Stimulated activated CD4-positive, alpha-beta T cell treated with anti-CD3 and anti-CD28 coated beads, Interleukin-12 subunit alpha, Interleukin-12 subunit beta, amount 100 ng/mL, for 24 hours (primary cell): ENCODE measurements at places on chromosomes 12 and 14.
A peak's percentile ranks its signal among the peaks of the same experiment; 100 is the strongest.

DNA sequence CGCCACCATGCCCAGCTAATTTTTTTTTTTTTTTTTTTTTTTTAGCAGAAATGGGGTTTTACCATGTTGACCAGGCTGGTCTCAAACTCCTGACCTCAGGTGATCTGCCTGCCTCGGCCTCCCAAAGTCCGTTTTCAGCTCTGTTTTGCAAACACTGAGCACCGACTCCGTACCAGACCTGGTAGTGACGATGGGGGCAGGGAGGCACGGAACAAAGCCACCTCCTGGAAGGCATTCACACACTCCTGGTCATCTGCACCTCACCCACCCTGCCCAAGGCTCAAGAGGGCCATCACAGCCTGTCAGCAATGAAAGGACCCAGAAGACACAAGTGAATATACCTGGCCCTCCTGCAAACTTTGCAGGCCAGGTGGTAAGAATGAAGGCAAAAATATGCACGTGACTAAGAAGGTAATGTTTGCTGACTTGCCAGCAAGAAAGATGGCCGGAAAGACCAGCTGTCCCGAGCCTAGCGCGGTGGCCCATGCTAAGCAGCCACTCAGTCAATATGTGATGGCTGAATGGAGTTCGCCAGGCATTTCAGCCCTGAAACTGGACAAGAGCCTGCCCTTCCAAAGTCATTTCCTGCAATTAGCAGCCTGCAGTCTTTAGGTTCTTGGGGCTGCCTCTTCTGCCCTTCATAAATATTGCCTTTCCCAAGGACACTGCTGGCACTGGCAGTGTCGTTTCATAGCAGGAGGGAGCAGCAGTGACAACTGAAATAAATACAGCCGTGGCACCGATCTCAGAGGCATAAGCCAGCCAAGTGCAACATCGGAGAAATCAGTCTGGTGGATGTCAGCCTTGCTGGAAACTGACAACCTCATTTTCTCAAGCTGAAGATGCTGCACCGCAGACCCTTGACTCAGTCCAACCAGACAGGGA lies 17.6 kb downstream of the MMAB start:
- DNase-seq = no peak

DNA sequence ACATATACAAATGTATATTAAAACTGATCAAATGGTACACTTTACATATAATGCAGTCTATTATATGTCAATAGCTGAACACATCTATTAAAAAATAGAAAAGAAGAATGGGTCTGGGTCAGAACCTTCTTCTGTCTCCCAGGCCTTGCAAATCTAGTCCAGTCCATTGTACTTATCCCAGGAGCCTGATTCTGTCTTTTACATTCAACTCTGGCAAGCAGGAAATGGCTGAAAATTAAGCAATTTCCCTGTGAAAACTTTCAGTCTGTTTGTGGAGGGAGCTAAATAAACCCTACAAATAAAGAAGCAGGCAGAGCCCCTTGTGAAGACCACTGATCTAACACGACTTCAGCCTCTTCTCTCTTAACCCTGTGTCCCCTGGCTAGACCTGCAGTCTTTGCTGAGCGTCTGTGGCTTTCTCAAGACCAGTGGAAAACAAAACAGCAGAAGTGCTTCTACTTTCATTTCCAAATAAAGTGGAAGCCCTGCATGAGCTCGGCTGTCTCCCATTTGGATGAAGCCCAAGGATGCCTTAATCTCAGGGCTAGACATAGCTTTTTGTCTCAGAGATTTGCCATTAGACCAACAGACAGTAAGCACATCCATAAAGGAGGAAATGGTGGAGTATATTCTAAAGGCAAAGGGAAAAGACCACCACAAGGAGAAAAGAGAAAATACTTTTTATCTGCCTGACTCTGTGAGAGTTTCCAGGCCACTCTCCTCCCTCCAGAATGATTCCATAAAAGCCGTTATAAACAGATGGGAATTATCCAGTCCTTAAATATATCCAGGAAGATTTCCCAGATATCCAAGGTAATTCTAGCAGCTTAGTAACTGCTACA lies 48.2 kb downstream of the CRACR2A start:
- no peak for DNase-seq

- DNase-seq = no peak
Measured at GRCh38 chr14:57987051-57987450, 121.2 kb upstream of the SLC35F4 start.

GRCh38 chr12:9381619-9382018 lies 173.4 kb upstream of the PZP start:
- no peak for DNase-seq

GRCh38 chr12:112270673-112271072 lies 111.6 kb downstream of the HECTD4 start:
- no peak for DNase-seq

- peak; percentile 81 for DNase-seq
Measured at GRCh38 chr12:68364893-68365725, 32.9 kb upstream of the MDM1 start.

GRCh38 chr12:104433061-104433460 lies 23.7 kb upstream of the CHST11 start:
- no peak for DNase-seq

DNA sequence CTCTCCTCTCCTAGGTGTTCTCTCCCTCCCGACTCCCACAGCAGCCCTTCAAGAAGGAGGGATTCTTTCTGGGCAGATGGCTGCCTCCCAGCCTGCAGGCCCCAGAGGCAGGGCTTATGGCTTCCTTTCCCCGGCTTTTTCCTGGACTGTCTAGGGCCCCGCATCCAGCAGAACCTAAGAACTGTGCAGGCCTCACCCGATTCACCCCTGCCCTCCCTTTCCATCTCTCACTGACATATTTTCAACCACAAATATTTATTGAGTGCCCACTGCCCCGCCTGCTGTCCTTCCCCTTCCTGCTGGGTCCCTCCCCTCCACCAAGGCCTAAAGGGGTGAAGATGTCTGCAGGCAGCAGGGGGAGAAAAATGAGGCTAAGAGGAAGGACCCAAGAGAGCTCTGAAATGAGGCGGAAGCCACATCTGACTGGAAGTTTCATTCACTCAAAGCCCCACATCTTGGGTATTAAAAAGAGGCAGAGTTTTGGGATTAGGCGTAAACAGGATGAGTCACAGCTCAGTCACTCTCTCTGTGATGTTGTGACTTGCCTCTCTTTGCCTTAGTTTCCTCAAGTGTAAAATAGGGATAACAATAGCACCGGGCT lies 2.9 kb downstream of the SCNN1A start:
- DNase-seq = no peak
